ENCODE measurements at places on chromosomes 2 and 18.

GRCh38 chr2:25966531-25967270 is 15.6 kb downstream of the KIF3C start:
- DNase-seq = no peak

DNA sequence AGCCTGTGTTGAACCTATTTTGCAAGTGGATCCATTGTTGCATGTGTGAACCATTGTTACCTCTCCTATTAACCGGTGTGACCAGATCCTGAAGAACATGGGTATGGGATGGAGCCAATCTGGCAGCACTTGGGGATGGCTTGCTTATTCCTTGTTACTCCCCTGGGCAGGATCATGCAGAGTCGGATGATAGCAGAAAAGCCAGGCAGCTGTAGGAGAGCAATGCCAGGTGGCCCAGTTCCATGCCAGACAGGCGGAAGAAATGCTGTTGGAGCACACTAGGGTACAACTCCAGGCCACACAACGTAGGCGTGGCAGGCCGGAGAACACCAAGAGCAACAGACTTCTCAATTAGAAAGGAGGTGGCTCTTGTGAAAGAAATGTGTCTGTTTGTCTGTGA is 16.3 kb upstream of the MYO1B start:
- DNase-seq = no peak

GRCh38 chr2:171319164-171319810 is 114.5 kb downstream of the METTL8 start:
- no peak for DNase-seq

DNA sequence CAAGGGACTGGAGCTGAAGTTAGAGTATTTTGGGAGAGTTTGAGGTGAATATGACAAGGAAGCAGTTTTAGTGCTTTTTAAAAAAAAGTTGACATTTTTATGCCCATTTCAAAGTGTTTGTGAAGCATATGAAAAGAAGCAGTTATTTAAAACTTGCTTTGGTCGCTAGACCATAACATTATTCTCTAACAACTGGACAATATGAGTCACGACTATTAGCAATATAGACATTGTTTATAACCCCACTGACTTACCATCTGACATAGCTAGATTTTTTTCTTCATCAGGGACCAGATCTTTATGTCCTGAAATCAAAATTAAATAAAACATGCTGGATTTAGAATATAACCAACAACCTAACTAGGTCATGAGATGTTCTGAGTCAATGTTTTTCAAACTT is 22.6 kb upstream of the DYTN start:
- no peak for DNase-seq

GRCh38 chr2:167114018-167114417 is 225.7 kb downstream of the XIRP2 start:
- DNase-seq = no peak

DNA sequence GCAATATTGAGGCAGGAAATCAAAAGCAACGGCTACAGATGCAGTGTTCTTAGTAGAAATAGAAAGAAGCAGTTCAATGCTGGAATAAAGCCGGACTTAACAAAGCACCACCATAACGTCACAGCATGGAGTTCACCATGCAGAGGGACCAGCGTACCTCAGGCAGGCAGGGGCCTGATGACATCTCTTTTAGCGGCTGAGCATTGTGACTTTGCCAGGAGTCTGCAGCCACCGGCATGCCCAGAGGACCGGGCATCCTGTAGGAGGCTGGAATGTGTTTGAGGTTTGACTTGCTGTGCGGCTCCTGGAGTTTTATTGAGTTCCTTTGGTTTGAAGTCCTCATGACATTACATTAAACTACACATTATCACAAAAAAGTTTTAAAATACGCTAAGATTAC is 139.8 kb downstream of the UXS1 start:
- DNase-seq = no peak

All from GF-D8 (cell line).